ENCODE measurements at places on chromosomes 2 and 18.

DNA sequence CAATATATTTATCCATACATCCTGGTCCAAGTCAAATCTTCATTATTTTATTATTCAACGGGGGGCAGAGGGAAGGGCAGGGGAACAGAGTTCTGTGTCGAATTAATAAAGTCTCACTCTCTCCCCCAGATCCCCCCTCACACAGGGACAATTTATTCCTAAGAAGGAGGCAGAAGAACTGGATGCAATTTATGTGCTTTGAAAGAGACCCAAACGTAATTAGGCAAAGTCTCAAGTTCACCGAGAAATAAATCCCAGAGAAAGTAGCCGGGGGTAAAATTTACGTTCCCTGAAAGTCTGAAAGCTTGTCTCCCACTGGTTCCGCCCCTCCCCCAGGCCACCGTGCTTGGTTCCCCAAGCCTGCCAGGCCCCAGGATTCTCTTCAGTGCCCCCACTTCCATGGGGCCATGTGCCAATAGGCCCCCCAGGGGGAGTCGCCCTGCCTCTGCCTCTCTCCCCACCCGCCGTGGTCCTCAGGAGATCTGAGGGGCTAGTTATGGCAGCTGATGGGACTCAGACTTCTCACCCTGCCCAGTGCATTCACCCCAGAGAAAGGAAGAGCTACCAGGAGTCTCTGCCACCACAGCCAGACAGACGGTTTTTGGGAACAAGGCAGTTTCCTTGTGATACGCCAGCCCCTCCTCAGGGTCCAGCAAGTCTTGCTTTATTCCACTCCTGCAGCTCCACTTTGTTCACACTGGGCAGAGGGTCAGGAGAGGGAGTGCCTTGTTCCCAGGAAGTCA lies 215.5 kb downstream of the CYP26B1 start:
- no peak for DNase-seq

DNA sequence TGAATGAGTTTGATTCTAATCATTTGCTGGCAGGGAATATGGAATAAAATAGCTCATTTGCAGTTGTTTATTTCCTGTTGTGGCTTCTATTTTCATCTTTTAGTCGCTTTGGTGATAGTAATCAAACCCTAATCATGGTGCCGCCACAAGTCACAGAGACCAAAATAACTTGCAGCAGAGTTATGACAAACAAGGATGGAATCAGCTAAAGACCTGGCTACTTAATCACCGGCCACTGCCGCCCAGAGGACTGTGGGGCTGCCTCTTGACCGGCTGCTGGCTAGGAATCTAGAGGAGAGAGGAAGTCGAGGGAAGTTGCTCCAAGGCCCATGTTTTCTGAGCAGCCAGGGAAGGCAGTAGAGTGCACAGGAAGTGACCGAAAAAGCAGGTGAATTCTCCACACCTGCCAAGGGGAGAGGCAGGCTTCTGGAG lies 5.1 kb upstream of the SMAD7 start:
- no peak for DNase-seq

DNA sequence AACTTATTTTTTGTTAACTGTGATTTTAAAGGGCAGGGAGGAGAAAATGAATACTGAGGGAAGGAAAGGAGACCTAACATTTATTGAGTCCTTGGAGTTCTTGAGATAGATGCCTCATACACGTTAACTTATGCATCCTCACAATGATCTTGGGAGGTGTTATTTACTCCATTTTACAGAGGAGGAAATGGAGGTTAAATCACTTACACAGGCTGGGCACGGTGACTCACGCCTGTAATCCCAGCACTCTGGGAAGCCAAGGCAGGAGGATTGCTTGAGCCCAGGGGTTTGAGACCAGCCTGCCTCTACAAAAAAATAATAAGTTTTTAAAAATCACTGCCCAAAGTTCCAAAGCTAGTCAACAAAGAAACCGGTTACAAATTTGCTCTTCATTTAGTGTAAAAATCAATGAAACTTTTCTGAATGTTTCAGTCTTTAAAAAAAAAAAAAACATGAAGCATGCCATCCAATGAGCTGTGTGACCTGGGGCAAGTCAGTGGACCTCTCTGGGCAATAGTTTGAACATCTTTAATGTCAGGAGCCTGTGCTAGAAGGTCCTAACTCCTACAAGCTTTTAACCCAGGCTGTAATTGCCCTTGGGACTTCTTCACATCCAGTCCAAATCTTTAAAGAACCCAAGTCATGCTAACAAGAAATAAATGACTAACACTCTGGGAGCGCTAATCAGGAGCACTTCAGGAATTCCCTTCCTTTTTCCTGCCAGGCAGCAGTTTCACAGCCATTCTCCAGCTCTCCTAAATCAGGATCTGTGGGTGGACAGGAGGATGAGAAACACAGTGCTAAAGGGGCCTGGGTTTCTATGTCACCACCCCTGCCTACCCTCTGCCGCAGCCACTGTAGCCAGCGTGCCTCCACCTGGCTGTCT lies 176.4 kb downstream of the TMEM247 start:
- no peak for DNase-seq

DNA sequence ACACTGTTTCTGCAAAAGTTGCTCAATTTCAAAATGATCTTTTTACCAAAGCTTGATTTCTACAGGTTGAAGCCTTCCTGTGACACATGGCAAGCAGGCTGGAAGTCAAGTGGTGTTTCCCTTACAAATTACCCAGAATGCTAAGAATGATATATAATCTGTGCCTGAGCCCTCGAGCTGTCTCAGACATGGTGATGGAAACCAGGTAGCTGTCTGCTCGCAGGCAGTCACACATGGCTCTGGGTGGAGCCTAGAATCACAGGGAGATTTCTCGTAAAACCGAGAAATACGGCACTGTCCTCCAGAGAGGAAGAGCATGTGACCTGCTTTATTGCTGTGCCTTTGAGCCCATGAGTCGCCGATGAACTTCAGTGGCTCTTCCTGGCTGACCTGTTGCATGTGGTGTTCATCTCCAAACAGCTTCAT lies 392.9 kb downstream of the ZNF521 start:
- DNase-seq = no peak

GRCh38 chr2:110881908-110882307 lies 149.5 kb downstream of the ACOXL start:
- DNase-seq = no peak

DNA sequence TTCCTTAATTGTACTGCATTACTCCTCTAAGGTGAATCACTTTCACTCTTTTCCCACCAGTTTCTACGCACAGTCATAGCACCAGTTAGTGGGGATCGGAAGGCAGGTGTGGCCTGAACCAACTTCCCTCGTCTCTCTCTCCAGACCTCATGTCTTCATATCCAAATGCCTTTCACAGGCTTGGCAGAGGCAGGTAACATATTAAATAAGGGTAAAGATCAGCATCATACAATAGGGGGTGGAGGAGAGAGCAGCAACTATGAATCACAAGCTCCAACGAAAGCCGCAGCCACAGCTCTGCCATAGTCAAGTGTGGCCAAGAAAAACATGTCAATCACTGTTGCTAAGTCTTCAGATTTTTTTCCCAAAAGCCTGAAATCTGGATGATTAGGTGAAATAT lies 40.3 kb downstream of the AP1S3 start:
- DNase-seq = no peak

GRCh38 chr2:26605195-26605998 lies 35.8 kb downstream of the CIB4 start:
- DNase-seq = no peak

DNA sequence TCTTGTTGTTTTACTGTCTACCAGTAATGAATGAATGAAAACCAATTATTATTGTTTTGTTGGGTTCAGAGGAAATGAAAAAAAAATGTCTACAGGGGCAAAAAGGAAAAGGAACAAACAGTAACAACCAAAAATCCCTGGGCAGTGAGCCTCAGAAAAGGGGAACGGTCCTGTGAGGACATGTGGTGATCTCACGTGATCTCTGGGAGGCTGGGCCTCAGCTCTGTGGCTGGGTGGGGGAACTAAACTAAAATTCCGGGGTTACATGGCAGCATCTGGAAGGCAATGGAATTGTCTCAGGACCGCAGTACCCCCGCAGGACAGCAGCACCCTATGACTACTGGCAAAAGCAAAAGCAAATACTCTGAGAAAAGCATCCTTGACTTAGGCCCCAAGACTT lies 80.1 kb downstream of the AFF3 start:
- no peak for DNase-seq

GRCh38 chr2:30455114-30455738 lies 8.2 kb downstream of the LCLAT1 start:
- no peak for DNase-seq

- DNase-seq = no peak
These were observed 16.7 kb upstream of the LYPD6B start for GRCh38 chr2:149021761-149022160.

- DNase-seq = no peak
These were observed 438.5 kb downstream of the ZNF516 start for GRCh38 chr18:76056471-76057110.

GRCh38 chr2:137183206-137183898 lies 418.0 kb downstream of the THSD7B start:
- DNase-seq = no peak

All from stimulated activated CD8-positive, alpha-beta memory T cell treated with anti-CD3 and anti-CD28 coated beads, Interleukin-7, amount 100 ng/mL, for 24 hours (primary cell).